ENCODE measurements at places on chromosomes 2 and 18. TPM values are rescaled to one million over a fixed set of nuclear protein-coding genes. Genes with fewer than 3 reads are reported as not detected.

CD8B2 gene
- not detected for total RNA-seq

SERPINB10 gene
- total RNA-seq: not detected

SYT4 gene
- not detected for total RNA-seq

LHCGR gene
- not detected for total RNA-seq

MEP1B gene
- 0.25 TPM for total RNA-seq

CHAC2 gene
- 3.9 TPM for total RNA-seq

ALK gene
- total RNA-seq: not detected

REG1B gene
- not detected for total RNA-seq

SERPINB11 gene
- not detected for total RNA-seq

INHA gene
- not detected for total RNA-seq

AGXT gene
- total RNA-seq: not detected

STAT1 gene
- 157 TPM for total RNA-seq

ADGRF3 gene
- 0.06 TPM for total RNA-seq

TUBB8B gene
- not detected for total RNA-seq

CTDP1 gene
- 35.5 TPM for total RNA-seq

RAPGEF4 gene
- total RNA-seq: 11.8 TPM

GAL3ST2 gene
- total RNA-seq: not detected

LOXHD1 gene
- 0.16 TPM for total RNA-seq

LIMS4 gene
- 42.7 TPM for total RNA-seq

SMYD1 gene
- total RNA-seq: not detected

ALPI gene
- total RNA-seq: not detected

SLC16A14 gene
- total RNA-seq: 0.06 TPM

SAG gene
- not detected for total RNA-seq

OR6B2 gene
- total RNA-seq: not detected

KCNIP3 gene
- under 0.01 TPM for total RNA-seq

POTEF gene
- total RNA-seq: 0.25 TPM

POMC gene
- 0.76 TPM for total RNA-seq

CABLES1 gene
- total RNA-seq: 9.7 TPM

PSMA8 gene
- total RNA-seq: not detected

TSPYL6 gene
- total RNA-seq: not detected

SCYGR4 gene
- not detected for total RNA-seq

PKDCC gene
- 0.81 TPM for total RNA-seq

KCNJ3 gene
- not detected for total RNA-seq

LYPD6B gene
- not detected for total RNA-seq

BOK gene
- total RNA-seq: 34.8 TPM

SP100 gene
- total RNA-seq: 88.4 TPM

C18orf54 gene
- total RNA-seq: 18.3 TPM

SIX3 gene
- total RNA-seq: not detected

KIF1A gene
- not detected for total RNA-seq

ANKRD53 gene
- 0.32 TPM for total RNA-seq

ZSWIM2 gene
- 0.13 TPM for total RNA-seq

GDF7 gene
- 0.16 TPM for total RNA-seq

TMX3 gene
- 123 TPM for total RNA-seq

KDM3A gene
- total RNA-seq: 24.6 TPM

CYB5A gene
- total RNA-seq: 92.3 TPM

HOXD9 gene
- total RNA-seq: 10.7 TPM

ASB1 gene
- total RNA-seq: 15.2 TPM
